Fibroblast of pulmonary artery (primary cell): ENCODE measurements at places on chromosomes 6 and 20.

DNA sequence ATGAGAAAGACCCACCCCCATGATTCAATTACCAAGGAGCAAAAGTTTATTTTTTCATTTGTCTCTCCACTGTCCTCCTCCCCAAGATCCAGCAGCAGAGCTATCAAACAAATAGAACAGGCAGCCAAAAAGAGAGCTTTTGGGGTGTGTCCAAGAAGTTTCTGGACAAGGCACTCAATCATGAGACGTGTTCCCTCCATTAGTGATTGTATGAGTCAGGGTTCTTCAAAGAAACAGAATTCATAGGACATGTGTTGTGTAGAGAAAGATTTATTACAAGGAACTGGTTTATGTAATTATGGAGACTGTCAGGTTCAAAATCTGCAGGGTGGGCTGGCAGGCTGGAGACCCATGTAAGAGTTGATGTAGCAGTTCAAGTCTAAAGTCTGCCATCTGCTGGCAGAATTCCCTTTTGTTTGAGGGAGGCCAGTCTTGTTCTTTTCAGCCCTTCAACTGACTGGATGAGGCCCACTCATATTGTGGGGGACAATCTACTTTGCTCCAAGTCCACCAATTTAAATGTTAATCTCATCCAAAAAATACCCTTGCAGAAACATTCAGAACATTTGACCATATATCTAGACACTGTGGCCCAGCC is 248.1 kb upstream of the OPRM1 start:
- DNase-seq = peak; percentile 54

- DNase-seq = peak; percentile 88
Observed at GRCh38 chr6:4941782-4942672, 61.8 kb downstream of the RPP40 start.

GRCh38 chr6:166223079-166223478 is 55.4 kb upstream of the TBXT start:
- DNase-seq = no peak

DNA sequence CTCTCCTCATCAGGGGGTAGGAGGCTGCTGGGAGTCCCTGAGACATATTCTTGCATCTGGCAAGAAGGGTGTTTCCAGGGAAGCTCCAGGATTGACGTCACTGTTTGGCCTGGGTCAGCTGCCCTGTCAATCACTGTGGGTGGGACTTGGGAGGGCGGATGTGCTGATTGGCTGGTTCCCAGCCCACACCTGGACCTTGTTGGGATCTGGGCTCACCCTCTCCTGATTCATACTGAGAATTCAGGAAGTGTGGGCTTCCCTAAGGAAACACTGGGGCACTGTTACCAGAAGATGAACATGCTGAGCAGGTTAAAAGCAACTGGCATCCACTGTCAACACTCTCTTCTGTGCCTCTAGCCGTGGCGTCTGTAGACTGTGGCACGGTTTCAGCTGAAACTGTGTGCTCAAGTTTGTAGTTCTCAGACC is 36.5 kb downstream of the CDH26 start:
- no peak for DNase-seq

DNA sequence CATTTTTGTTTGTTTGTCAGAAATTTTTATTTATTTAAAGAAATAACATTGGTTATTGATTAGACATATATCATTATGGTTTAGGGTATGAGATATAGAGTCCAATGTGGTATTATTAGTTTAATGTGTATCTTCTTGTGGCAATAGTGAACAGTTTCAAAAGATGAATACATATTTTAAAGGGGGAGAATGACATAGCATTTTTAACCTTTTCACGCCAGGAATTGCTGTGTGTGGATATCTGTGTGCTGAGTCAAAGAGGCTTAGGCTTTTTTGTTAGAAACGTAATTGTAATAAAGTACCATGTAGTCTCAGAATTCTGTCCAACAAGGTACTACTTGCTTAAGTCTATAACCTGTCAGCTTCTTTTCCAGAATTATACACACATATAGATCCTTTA is 451.6 kb downstream of the ADGRB3 start:
- DNase-seq = no peak

GRCh38 chr6:152705327-152705726 is 7.6 kb downstream of the MYCT1 start:
- DNase-seq = no peak

DNA sequence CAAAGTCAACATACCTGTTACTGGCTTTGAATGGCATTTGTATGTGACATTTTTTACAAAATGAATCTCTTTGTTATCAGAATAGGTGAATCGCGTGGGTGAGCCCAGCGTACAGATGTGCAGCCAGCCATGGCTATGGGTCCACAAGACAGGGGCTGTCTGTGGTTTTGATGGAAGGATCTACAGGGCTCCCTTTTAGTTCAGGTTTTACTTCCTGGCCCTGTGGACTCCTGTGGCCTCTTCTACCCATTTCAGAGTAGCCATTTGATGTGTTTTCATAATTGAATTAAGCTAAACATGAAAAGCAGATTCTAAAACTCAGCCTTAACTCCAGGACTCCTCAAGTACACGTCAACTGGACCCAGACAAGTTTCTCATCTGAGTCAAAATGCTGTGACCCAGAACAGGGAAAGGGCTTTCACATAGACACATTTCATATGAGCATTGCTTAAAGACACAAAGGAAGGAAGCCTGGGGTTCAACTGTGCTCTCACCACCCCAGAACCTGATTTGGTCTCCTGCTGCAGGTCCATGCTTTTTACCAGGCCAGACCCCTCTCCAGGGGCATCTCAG is 105.3 kb upstream of the NAA20 start:
- DNase-seq = no peak

GRCh38 chr6:25014791-25015560 is 79.2 kb upstream of the RIPOR2 start:
- DNase-seq = peak; percentile 90

DNA sequence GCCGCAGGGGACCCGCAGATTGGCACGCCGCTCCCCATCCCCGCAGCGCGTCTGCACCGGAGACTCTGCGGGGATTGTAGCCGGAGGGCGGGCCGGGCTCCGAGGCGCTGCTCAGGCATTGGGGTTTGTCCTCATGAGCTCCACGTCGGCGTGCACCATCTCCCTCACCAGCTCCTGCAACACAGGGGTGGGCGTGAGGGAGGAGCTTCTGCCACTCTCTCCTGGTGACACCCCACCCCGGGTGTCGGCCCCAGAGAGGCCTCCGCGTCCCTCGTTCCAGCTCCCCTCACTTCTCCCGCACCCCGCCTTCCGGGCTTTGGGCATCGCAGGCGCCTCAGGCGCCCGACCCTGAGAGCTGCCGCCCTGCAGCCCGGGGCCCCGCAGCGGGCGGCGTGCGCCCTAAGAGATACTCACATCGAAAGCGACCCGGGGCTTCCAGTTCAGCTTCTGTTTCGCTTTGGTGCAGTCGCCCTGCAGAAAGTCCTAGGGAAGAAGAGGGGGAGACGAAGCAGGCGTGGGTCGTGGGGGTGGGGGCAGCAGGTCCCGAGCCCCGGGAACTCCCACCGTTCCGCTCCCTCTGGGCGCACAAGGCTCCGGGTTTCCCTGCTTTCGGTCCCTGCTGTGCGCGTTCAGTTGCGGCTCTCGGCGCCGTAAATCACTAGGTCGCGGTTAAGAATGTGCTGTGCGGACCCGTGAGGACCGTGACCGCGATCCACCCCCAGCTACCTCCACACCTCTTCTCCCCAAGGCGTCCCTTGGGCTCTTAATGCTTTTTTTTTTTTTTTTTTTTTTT is 14.5 kb downstream of the FOXC1 start:
- DNase-seq = no peak

- DNase-seq = peak; percentile 17
Observed at GRCh38 chr6:163525926-163526325, 111.4 kb downstream of the QKI start.

DNA sequence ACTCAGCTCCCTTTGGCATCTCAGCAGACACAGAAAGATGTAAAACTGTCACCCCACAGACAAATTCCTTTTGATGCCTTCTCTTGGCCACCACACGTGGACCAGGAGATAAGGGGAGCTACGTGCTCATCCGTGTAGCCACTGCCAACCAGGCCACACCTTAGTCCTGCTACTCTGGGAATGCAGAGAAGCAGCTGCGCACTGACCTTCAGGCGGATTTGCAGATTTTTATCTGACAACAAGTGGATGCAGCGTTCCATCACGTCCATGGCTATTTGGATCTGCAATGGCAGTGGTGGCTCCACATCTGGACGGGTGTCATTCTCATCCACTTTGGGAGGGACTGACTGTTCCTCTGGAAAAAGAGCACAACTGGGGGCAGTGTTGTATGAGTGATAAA is 30.8 kb downstream of the TTI1 start:
- DNase-seq = no peak

DNA sequence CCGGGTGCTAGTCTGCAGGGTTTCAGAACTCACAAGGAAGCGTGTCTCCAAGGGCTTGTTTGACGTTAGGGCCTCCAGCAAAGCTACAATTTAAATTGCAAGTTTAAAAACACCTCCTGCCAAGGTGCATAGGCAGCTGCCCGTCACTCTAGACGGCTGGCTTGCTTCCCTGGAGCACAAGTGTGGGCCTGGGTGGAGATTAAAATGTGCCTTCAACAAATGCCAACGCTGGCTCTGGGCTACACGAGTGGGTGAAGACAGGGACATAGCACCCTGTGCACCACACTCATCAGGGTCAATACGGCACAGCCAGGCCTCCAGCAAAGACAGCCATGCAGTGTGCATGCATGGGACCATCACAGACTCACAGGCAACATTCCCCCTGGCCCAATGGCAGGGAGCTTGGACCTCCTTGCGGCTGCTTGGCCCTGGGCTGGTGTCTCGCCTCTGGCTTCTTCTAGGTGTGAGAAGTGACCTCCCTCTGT is 48.4 kb upstream of the FRMD1 start:
- no peak for DNase-seq
